Activated CD4-positive, alpha-beta memory T cell treated with anti-CD3 and anti-CD28 coated beads, Interleukin-2, amount 10 ng/mL, durations not matched to agents 7 days and 5 days (primary cell): ENCODE measurements at places on chromosomes 1 and 21.

GRCh38 chr1:151581451-151581850 is 30.4 kb upstream of the SNX27 start:
- H3K36me3 ChIP-seq = peaks cover 10% of the 10 kb centered on the region
- peaks cover 27% of the 10 kb centered on the region for H3K4me1 ChIP-seq
- no peak overlapping the region for H3K4me3 ChIP-seq
- no peak for DNase-seq
- no peak overlapping the region for H3K27ac ChIP-seq
- H3K27me3 ChIP-seq = no peaks in the 10 kb centered on the region

DNA sequence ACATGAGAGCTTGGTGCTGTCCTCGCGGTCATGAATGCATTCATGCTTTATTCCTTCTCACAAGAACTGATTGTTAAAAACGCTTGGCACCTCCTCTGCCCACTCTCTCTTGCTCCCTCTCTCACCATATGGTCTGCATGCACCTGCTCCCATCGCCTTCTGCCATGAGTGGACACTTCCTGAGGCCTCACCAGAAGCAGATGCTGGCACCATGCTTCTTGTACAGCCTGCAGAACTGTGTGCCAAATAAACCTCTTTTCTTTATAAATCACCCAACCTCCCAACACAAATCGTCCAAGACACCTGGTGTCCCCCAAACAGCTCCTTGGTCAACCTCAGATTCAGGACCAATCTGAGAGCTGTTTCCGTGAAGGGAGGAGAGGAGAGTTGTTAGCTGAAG is 43.3 kb upstream of the PCBP3 start:
- no peak for DNase-seq
- H3K27me3 ChIP-seq = peaks cover 16% of the 10 kb centered on the region
- no peak overlapping the region for H3K27ac ChIP-seq

DNA sequence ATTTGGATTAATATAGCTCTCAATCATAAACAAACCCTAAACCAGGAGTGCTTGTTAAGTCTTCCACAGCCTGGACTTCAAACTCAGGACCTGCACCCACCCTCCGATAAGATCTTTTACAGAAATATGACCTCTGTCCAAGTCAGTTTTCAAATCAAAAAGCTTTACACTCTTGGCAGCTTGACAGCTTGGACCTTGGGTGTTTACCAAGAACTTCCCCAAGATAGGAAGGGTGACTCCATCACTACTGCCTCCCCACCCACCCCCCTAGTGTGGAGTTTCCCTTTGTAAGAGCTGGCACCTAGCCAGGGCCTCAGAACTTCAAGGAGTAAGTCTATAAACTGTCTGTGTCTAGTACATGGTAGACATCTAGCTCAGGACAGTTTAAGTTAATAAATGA is 9.6 kb downstream of the BCAR3 start:
- no peak overlapping the region for H3K4me3 ChIP-seq
- peaks cover 3% of the 10 kb centered on the region for H3K36me3 ChIP-seq
- peaks cover 16% of the 10 kb centered on the region for H3K27me3 ChIP-seq

GRCh38 chr1:87061742-87062156 is 147.3 kb downstream of the HS2ST1 start:
- no peak for DNase-seq
- H3K4me3 ChIP-seq = no peak overlapping the region
- no peak overlapping the region for H3K27ac ChIP-seq
- H3K36me3 ChIP-seq = peaks cover 2% of the 10 kb centered on the region

DNA sequence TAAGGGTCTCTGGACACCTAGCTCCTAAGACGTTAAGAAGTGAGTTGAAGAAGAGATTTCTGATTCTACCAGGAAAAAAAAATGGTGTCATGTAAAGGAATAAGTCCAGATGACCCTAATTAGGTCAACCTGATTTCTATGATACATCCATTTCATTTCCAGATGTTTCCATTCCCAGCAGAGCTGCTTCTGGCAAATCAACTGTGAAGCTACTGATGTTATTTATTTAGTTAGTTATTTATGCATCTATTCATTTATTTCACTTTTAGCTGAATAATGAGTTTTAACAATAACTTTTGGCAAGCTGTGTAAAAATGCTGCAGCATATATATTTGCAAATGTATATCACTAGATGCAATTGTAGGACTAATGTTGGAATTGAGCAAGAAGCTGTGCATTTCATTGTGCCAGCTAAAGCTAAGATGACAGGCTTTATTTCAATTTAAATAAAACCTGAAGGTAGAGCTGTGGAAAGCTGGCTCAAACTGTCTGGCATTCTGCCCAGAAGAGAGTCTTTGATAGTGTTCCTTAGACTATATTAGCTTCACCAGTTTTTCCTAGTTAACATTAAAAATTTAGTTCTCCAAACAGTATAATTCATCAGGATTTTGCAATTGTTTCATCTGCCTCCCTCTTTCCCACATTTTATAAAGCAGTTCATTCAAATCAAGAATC is 1164.4 kb upstream of the ADGRL4 start:
- no peak for DNase-seq
- no peak overlapping the region for H3K4me3 ChIP-seq
- H3K4me1 ChIP-seq = no peaks in the 10 kb centered on the region
- H3K27me3 ChIP-seq = no peaks in the 10 kb centered on the region

- peaks cover 49% of the 10 kb centered on the region for H3K4me1 ChIP-seq
- DNase-seq = no peak
- H3K36me3 ChIP-seq = peaks cover 34% of the 10 kb centered on the region
- no peak overlapping the region for H3K4me3 ChIP-seq
- H3K27me3 ChIP-seq = no peaks in the 10 kb centered on the region
Observed at GRCh38 chr1:27476237-27476636, 13.7 kb downstream of the WASF2 start.

DNA sequence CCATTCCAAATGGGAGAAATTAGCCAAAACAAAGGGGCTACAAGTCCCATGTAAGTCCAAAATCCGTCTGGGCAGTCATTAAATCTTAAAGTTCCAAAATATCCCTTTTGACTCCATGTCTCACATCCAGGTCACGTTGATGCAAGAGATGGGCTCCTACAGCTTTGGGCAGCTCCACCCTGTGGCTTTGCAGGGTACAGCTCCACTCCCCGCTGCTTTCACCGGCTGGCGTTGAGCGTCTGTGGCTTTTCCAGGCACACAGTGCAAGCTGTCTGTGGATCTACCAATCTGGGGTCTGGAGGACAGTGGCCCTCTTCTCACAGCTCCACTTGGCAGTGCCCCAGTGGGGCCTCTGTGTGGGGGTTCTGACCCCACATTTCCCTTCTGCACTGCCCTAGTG is 130.2 kb downstream of the TPR start:
- no peaks in the 10 kb centered on the region for H3K36me3 ChIP-seq
- DNase-seq = no peak

DNA sequence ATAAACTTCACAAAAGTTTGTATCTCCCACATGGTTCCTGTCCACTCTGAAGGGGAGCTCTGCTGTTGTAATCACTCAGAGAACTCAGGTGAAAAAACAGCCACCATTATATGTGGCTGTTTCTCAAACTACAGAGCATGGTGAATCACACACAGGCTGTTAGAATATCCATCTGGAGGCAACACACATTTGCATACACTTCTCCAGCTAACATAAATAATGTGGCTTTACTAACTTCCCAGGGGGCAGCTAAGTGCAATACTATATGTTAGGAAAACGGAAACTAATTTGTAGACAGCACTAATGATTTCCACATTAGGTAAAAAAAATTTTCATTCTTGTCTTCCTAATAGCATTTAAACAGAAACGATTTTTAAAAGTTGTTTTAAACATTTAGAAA is 49.3 kb downstream of the PTGFR start:
- H3K27me3 ChIP-seq = peaks cover 4% of the 10 kb centered on the region
- H3K36me3 ChIP-seq = no peaks in the 10 kb centered on the region
- no peak overlapping the region for H3K27ac ChIP-seq
- H3K4me1 ChIP-seq = no peaks in the 10 kb centered on the region

GRCh38 chr21:36045993-36046392 is 14.3 kb downstream of the SETD4 start:
- H3K4me3 ChIP-seq = no peak overlapping the region
- DNase-seq = no peak
- no peak overlapping the region for H3K27ac ChIP-seq
- H3K36me3 ChIP-seq = peaks cover 71% of the 10 kb centered on the region
- H3K4me1 ChIP-seq = no peaks in the 10 kb centered on the region
